Omental fat pad (tissue), 4 donors: ENCODE measurements at places on chromosomes 6 and 20. TPM values are rescaled to one million over a fixed set of nuclear protein-coding genes. Genes with fewer than 3 reads are reported as not detected.

GRCh38 chr6:143966312-143966711, 41.7 kb downstream of the PLAGL1 start:
- DNase-seq = no peak

DNA sequence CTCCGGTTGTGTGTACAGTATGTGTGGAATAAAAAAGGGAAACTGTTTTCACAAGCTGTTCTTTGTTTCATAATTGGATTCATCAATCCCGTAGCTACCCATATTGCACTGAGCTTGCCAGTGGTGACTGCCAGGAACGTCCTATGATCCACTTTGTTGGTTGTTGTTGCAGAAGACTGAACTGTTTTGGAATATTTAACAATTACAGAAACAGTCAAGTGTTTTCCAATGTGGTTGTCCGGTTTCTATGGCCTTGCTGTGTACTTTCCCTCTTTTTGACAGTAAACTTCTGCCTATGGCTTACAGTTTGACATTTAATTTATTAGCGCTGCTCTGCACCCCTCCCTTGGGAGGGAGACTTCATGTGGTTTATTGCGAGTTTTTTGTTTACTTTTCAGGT, 141.2 kb downstream of the DTNBP1 start:
- DNase-seq = no peak

- DNase-seq = no peak
These were observed 9.8 kb downstream of the HLA-DPB1 start for GRCh38 chr6:33085627-33086026.

GRCh38 chr6:36677059-36677749, 1.3 kb upstream of the CDKN1A start:
- DNase-seq = no peak

- DNase-seq = no peak
These were observed 13.7 kb downstream of the TRAF3IP2 start for GRCh38 chr6:111591901-111592461.

- no peak for DNase-seq
These were observed 3.8 kb downstream of the ELOVL5 start for GRCh38 chr6:53344969-53345368.

- no peak for DNase-seq
These were observed 575 bp upstream of the CNR1 start for GRCh38 chr6:88166493-88167351.

GRCh38 chr6:63804381-63804956, 168.9 kb downstream of the PHF3 start:
- no peak for DNase-seq

GRCh38 chr20:57847104-57847503, 137.3 kb upstream of the PMEPA1 start:
- no peak for DNase-seq

DNA sequence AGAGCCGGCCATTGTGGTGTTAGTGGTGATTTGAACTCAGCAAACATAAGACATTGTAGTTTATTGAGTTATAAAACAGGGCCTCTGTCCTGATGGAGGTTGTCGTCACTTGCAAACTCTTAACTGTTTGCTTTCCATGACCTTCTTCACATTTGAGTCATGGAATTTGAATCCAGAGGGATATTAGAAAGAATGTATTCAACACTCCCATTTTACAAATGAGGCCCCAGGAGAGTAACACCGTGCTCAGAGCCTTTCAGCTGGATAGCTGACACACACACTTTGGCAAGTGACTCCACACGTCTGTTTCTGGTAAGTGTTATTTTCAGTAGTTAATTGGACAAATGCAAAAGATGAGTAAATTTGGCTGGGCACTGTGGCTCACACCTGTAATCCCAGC, 72.4 kb upstream of the XRN2 start:
- DNase-seq = no peak

DNA sequence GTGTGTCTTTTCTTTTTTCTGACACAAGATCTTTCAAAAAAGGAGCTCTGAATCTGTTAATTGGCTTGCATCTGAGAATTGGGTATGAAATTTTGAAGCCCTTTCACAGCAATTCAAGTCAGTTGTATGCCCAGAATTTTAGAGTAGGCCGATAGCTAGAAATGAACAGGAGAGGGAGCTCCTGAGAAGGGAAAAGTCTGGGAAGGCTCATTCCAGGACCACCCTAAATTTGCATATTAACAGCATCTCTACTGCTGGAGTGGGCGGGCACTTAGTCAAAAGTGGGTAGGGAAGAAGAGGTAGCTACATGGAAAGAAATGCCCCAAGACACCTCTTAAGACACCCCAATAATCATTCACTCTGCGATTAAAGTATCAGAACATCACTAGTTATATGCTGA, 928.3 kb downstream of the TBC1D32 start:
- DNase-seq = no peak

DNA sequence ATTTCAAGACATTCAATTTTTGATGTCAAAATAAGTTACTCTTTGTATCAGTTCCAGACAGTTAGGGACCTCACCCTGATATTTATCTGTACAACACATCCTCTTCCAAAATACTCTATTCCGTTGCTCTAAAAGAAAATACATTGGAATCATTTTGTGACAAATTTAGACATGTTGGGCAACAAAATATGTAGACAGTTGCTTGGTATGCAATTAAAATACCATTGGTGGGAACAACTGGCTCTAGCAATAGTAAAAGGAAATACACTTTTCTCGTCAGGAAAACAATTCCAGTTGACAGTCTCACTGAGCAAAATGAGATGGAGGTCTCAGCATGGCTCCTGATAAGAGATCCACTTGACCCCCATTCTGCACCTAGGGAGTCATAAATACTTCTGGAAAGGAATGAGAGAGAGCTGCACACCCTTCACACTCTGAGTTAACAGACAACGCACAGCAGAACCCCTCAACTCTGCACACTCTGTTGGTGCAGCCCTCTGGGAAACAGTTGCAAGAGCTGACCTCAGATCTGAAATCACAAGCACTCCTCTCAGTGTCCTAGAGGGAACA, 171.3 kb upstream of the NT5E start:
- DNase-seq = no peak

DNA sequence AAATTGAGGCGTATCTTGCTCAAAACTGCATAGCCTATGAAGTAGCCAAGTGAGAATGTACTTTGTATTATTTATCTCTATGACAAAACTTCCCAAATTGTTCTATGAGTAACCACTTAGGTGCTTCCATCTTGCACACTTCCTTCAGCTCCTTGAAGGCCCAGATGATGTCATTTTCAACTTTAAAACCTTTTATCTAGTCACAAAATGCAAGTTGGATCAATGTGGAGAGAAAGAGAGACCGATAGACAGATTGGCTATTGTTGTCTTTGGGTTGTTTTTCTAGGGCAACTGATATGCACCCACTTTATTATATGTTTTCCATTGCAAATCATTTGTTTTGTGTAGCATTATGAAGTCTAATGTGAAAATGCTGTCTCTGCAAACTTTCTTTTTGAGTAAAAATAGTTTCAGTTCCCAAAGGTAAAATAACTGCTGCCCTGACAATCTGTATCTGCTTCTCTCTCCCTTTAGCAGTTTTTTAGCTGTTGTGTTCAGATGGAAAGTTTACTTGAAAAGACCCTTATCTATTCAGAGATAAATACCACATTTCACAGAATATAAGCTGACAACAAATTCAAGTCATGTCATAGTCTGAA, 73.7 kb upstream of the CITED2 start:
- DNase-seq = no peak

GRCh38 chr20:1734269-1734858, 76.8 kb upstream of the SIRPG start:
- DNase-seq = no peak

- DNase-seq = no peak
These were observed 12.4 kb downstream of the KIF3B start for GRCh38 chr20:32289661-32290431.

DNA sequence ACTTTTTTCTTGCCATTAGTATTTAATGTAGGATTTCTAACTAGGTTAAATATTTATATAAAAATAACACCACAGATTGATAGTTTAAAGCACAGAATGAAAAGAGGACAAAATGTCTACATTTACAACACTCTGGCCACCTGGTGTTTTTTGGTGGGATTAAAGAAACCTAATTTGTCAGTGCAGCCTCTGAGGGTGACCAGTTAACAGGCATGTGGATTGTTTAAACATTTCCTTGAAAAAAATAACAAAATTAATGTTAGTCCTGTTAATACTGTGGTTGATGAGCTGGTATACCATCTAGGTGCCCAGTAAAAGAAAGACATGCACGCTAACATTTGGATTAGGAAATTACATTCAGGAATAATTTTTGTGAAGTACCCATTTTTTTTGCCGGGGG, 8.8 kb downstream of the SLC9A8 start:
- DNase-seq = no peak

- no peak for DNase-seq
These were observed 10.2 kb downstream of the PGBD1 start for GRCh38 chr6:28291573-28291972.

- no peak for DNase-seq
These were observed 6.1 kb upstream of the JARID2 start for GRCh38 chr6:15239616-15240364.

DNA sequence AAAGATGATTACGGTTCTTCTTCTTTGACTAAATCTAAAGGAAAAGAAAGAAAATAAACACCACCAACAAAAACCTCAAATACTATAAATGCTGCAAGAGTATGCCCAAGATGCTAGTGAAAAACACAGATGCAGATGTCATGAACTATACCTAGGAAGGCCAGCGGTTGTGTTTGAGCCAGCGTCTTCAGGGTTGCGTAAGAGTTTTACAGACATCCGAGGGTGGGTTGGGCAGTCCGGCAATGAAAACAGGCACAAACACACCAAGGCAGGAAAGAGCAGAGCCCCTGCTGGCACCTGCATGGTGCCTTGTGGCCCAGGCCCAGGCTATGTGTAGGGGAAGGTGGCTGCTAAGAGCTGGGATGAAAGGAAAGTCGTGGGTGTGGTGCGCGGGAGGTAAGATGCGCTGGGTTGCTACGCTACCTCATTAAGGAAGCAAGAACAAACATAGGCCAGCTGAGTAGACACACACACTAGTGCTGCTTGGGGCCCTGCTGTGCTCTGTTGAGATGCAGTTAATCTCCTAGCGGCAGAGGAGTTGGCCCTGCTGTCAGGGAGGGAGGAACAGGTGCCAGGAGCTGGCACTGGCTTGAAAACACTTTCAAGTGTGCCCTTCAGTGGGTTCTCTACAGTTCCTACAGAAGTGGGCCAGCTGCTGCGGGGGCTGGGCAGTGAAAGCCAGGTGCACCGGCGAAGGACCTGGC, 170.2 kb upstream of the PLN start:
- DNase-seq = no peak

- no peak for DNase-seq
These were observed 176.1 kb downstream of the TRIM27 start for GRCh38 chr6:28747631-28748157.

- no peak for DNase-seq
These were observed 26.0 kb downstream of the TBC1D7 start for GRCh38 chr6:13302291-13302690.

DNA sequence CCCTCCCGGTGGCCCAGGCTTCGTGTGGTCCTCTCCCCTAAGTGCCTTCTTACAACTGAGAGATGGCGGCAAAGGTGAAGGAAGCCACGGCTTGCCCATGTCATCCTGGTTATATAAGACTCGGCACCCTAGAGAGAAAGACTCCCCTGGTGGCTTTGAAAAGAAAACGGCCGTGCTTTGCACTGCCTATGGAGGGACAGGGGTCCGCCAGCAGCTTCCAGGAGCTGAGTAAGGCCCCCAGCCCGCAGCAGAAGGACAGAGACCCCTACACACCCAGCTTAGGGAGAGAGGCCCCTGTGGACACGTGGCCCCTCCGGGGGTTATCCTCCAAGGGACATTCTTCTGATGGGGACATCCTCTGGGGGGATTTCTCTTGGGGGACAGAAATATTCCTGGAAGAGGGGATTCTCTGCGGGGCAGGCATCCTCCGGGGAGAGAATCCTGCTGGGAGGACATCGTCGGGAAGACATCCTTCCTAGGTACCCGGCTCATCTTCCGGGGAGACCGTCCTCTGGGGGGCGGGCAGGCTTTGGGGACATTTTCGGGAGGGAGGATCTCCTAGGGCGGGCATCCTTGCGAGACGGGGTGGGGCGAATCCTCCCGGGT, 511 bp upstream of the OGFR start:
- no peak for DNase-seq

DNA sequence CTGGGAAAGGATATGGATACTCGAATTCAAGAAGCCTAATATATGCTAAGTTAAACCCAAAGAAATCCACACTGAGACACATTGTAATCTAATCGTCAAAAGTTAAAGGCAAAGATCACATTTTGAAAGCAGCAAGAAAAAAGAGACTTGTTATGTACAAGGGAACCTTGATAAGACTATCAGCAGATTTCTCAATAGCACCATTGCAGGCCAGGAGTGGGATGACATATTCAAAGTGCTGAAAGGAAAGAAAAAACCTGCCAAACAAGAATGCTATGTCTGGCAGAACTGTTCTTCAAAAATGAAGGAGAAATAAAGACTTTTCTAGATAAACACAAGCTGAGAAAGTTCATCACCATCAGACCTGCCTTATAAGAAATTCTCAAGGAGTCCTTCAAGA, 75.2 kb downstream of the COL21A1 start:
- DNase-seq = no peak

DNA sequence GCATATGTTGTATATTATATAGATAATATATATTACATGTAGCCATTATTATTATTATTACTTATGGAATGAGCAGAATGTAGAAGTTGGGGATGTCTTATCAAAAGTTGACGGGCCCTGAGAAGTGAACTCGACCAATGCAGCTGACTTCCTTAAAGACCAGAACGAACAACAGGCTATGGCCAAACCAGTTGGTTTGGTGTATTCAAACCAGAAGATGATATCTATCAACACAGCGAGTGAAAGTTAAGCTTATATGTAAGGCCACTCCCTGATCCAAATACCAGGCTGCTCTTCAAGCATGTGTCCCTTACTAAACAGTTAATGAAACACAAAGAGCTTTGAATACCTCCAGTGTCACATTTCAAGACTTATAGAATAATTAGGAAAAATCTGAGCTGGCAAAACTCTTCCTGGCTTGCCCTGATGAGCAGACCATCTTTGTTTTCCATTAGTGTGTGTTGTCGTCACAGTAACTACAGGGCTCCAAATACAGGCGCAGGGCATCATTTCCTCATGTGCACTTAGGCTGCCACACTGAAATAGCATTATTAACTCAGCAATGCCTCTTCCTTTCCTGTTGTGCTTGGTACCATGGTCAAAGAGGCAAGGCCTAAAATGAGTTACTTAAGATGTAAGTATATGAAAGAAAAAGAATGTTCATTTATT, 6.6 kb downstream of the FILIP1 start:
- DNase-seq = no peak

- peak; percentile 12 for DNase-seq
These were observed 249.2 kb downstream of the CDC5L start for GRCh38 chr6:44636561-44637248.

DZANK1 gene
- 1.4 TPM for total RNA-seq

VSX1 gene
- not detected for total RNA-seq

ADGRG6 gene
- 30.4 TPM for total RNA-seq

KIAA0408 gene
- total RNA-seq = 7.3 TPM

PROKR2 gene
- total RNA-seq = not detected

SNX14 gene
- 62.8 TPM for total RNA-seq

BPI gene
- 0.63 TPM for total RNA-seq

TULP1 gene
- not detected for total RNA-seq

CLPSL2 gene
- not detected for total RNA-seq

GTSF1L gene
- total RNA-seq = not detected

PNISR gene
- 186 TPM for total RNA-seq

PTPRT gene
- 0.63 TPM for total RNA-seq
